ENCODE measurements at places on chromosomes 4 and X. TPM values are rescaled to one million over a fixed set of nuclear protein-coding genes. Genes with fewer than 3 reads are reported as not detected.

TMEM192 gene
- polyA plus RNA-seq: 23.9 TPM

CLDN34 gene
- polyA plus RNA-seq: not detected

PDE6B gene
- polyA plus RNA-seq: 21.5 TPM

POU4F2 gene
- polyA plus RNA-seq: not detected

MAGED4B gene
- 2.6 TPM for polyA plus RNA-seq

AREG gene
- polyA plus RNA-seq: 3.3 TPM

SEC24D gene
- 23.8 TPM for polyA plus RNA-seq

ADH7 gene
- polyA plus RNA-seq: not detected

CXCR3 gene
- 220 TPM for polyA plus RNA-seq

GPRASP1 gene
- polyA plus RNA-seq: 5.2 TPM

EREG gene
- polyA plus RNA-seq: not detected

VEGFC gene
- not detected for polyA plus RNA-seq

LRIT3 gene
- polyA plus RNA-seq: not detected

ATP2B3 gene
- not detected for polyA plus RNA-seq

CT45A1 gene
- not detected for polyA plus RNA-seq

HELT gene
- not detected for polyA plus RNA-seq

TBC1D8B gene
- polyA plus RNA-seq: 0.48 TPM

PPBP gene
- not detected for polyA plus RNA-seq

S100P gene
- 1.7 TPM for polyA plus RNA-seq

PRRG3 gene
- polyA plus RNA-seq: not detected

TMEM31 gene
- not detected for polyA plus RNA-seq

TMEM187 gene
- polyA plus RNA-seq: 17.2 TPM

F9 gene
- not detected for polyA plus RNA-seq

BRS3 gene
- not detected for polyA plus RNA-seq

MAGIX gene
- 0.25 TPM for polyA plus RNA-seq

BANK1 gene
- polyA plus RNA-seq: 0.74 TPM

SORBS2 gene
- not detected for polyA plus RNA-seq

RNF212 gene
- 2.0 TPM for polyA plus RNA-seq

H2BW2 gene
- polyA plus RNA-seq: not detected

MTMR8 gene
- polyA plus RNA-seq: 4.7 TPM

CXCL3 gene
- not detected for polyA plus RNA-seq

SOD3 gene
- not detected for polyA plus RNA-seq

FABP2 gene
- not detected for polyA plus RNA-seq
